ENCODE measurements at places on chromosomes 7 and 10.

DNA sequence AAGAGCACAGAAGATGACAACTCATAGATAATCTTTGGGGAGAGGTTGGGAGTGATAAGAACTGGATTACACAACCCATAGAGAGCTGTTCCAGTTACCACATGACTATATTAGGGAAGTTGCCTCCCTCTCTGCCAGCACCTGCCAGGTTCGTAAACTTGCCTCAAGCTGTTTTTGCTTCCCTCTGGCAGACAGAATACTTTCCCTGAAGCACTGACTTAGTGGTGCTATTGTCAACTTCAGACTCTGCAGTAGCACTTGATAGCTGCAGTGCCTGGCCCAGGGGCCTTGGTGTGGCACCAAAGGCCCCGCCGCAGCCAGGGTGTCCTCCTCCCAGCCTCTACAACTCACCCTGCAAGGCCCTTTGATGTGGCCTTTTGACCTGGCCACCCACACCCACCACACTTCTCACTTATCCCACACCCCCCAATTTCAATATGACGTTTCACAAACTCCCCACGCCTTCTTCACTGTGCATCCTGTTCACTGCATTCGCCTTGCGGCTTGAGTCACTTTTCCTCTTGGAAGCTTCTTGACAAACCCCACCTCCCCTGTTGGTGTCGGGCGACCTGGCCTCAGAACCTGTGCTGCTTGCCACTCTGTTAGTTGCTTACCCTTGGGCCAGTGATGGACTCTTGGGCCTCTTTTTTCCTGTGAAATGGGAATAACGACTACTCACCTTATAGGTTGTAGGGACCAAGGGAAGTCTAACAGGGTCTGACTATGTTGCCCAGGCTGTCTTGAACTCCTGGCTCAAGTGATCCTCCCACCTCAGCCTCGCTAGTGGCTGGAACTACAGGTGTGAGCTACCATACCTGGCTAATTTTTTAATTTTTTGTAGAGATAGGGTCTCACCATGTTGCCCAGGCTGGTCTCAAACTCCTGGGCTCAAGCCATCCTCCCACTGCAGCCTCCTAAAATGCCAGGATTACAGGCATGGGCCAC lies 50.2 kb upstream of the PODXL start:
- DNase-seq: no peak

GRCh38 chr10:44724415-44725174 lies 186.5 kb upstream of the TMEM72 start:
- DNase-seq: no peak

DNA sequence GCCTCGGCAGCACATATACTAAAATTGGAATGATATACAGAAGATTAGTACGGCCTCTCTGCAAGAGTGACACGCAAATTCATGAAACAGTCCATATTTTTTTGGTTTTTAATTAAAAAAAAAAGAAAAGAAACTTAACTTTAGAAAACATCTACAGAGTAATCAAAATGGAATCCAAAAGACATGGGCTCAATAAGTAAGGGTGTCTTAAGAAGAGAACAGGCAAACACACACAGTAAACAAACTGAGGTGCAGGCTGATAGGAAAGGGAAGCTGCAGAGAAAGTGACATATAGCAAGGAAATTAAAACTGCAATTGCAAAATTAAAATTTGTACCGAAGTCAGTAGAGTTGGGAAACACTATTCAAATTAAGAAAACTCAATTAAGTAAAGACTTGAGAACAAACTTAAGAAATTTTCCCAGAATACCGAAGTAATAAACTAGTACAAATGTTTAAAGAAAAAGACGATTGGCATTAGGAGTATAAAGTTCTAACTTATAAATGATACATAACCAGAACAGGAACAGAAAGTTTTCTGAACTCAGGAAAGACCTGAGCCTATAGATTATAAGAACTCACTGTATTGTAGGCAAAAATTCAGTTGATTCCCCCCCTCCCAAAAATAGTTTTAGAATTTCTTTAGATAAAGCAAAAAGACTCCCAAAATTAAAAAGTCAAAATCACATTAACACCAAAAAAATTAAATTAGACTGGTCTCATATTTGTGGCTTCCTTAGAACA lies 16.3 kb downstream of the MTPN start:
- no peak for DNase-seq

DNA sequence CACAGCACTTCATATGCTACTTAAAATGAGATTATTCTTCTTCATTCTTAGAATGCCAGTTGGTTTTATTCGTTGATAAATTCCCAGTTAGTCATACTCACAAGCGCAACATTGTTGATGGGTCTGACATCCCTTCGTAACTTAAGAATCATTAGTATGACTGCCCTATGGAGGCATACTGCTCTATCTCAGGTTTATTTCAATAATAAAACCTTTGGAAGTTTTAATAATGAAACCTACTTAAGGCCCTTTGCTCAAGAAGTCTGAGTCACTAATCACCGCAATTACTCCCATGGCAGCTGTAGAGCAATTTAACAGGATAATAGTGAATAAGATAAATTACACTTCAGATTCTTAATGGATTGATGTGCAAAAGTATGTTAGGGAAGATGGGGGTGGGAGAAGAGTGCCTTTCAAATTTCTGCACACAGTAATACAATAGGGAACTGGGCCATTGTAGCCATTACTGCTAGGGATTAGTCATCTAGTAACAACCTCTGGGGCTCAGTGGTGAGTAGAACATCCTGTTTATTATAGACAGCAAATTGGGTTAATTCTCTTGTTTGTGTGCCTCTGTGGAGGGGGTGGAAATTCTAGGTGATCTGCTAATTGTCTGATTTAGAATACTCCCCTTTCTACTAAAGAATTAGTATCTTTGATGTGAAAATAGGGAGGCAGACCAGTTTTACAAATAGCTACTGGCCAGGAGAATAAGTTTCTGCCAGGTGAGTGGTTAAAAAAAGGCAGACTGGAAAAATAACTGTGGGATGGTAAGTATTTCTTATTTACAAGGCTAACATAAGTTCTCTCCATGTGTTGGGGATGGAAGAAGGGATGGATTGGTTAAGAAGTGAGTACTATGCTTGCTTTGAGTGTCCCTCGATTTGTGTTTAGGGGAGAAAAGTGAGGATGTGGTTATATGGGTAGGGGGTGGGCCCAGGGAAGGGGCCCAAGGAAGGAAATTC lies 74.5 kb upstream of the VKORC1L1 start:
- no peak for DNase-seq
